ENCODE measurements at places on chromosomes 12 and 14. TPM values are rescaled to one million over a fixed set of nuclear protein-coding genes. Genes with fewer than 3 reads are reported as not detected.

The CLEC4E gene
- total RNA-seq, result not detected

The TTC6 gene
- total RNA-seq, result 4.4 TPM

The FBXL14 gene
- 15.2 TPM for total RNA-seq

DNA sequence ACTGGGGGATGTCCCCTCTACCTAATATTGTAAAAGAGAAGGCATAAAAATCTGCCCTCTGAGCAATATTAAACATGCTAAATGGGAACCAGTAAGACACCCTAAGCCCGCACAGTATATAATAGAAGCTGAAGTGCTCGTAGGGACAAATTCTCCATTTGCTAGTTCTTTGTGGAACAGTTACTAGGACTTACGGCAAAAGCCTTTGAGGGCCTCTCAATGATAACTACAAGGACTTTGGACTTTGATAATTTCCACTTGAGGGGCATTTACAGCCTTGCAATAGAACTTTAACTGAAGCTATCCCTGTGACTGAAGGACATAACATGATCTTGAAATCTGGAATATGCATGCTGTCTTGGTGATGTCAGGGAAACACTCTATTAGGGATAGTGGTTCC is 111.5 kb upstream of the IFNG-AS1 start:
- no peaks in the 10 kb centered on the region for H3K4me1 ChIP-seq
- H3K27ac ChIP-seq, result no peak overlapping the region
- H3K36me3 ChIP-seq, result no peaks in the 10 kb centered on the region
- H3K4me3 ChIP-seq, result no peak overlapping the region
- H3K27me3 ChIP-seq, result no peaks in the 10 kb centered on the region
- DNase-seq, result no peak

The TEAD4 gene
- 18.7 TPM for total RNA-seq

- H3K36me3 ChIP-seq, result no peaks in the 10 kb centered on the region
- no peak overlapping the region for H3K27ac ChIP-seq
- no peak for DNase-seq
Observed at GRCh38 chr12:95959107-95959506, 16.0 kb downstream of the AMDHD1 start.

GRCh38 chr12:128387811-128388422 is 120.9 kb downstream of the TMEM132C start:
- H3K4me1 ChIP-seq, result peaks cover 11% of the 10 kb centered on the region
- no peak overlapping the region for H3K4me3 ChIP-seq
- no peak for DNase-seq
- peak overlapping the region; percentile 15 for H3K27ac ChIP-seq
- no peaks in the 10 kb centered on the region for H3K27me3 ChIP-seq

GRCh38 chr14:70183991-70184390 is 4.8 kb downstream of the SLC8A3 start:
- peaks cover 21% of the 10 kb centered on the region for H3K4me1 ChIP-seq
- no peak overlapping the region for H3K27ac ChIP-seq
- no peak overlapping the region for H3K4me3 ChIP-seq
- no peaks in the 10 kb centered on the region for H3K36me3 ChIP-seq

The CIROP gene
- total RNA-seq, result not detected

DNA sequence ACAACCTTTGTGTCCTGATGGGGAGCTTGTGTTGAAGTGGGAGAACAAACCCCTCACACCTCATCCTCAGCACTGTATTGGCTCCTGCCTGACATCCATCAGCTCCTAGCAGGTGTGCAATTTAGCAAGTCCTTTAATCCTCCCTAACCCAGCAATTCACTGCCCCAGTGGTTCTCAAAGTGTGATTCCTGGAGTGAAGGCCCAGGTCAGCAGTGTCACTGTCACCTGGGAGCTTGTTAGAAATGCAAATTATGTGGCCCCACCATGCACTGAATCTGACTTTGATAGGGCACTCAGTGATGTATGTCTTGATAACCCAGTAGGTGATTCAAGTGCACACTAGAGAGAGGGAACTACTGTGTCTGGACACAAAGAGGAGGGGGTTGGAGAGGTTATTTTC is 133.6 kb downstream of the FGD4 start:
- H3K4me3 ChIP-seq, result no peak overlapping the region
- H3K36me3 ChIP-seq, result no peaks in the 10 kb centered on the region
- H3K27ac ChIP-seq, result peak overlapping the region; percentile 82
- H3K4me1 ChIP-seq, result peaks cover 8% of the 10 kb centered on the region

The FAM186B gene
- not detected for total RNA-seq

DNA sequence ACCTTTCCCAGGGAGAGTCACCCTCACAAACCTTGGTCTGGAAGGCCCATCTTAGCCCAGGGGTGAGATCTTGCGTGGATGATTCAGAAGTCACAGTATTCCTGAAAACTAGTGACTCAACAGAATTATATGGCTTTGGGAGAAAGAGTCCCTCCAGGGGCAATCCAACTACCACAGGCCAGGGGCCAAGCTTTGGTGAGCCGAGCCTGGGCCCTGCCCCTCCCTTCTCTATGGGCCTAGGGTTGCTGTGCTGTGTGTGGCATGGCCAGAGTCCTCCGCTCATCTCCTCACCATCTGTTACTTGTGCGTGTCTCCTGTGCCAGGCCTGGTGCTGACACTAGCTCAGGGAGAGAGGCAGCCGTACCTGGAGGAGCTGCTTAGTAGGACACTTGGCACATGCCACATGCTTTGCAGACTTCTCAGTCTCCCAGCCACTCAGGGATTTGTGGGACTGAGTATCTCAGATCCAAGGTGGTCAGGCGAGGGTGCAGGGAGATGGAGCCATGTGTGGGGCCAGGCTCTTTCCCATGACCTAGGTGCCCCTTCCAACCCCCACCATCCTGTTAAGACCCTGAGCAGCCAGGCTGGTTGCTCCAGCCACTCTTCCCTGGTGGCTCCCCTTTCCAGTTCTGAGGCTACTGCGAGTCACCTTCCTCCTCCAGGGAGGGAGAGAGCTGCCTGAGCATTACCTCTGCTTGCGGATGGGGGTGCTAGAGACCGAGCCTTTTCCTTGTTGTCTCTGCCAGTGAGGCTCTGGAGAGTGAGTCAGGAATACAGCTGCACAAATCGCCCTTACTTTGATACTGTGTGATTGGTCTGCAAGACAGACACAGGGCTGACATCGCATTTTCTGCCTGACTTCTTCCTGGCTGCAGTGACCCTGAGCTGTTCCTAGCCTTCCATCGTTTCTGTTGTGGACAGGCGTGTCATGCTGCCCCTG is 94.1 kb downstream of the SLC25A47 start:
- H3K4me1 ChIP-seq, result peaks cover 11% of the 10 kb centered on the region
- H3K27me3 ChIP-seq, result no peaks in the 10 kb centered on the region
- no peak overlapping the region for H3K4me3 ChIP-seq
- no peak overlapping the region for H3K27ac ChIP-seq
- H3K36me3 ChIP-seq, result no peaks in the 10 kb centered on the region
- DNase-seq, result no peak

The TAS2R46 gene
- total RNA-seq, result 2.0 TPM

GRCh38 chr12:6311822-6312528 is 1.5 kb downstream of the PLEKHG6 start:
- DNase-seq, result no peak
- peak overlapping the region; percentile 78 for H3K27ac ChIP-seq
- no peak overlapping the region for H3K4me3 ChIP-seq

DNA sequence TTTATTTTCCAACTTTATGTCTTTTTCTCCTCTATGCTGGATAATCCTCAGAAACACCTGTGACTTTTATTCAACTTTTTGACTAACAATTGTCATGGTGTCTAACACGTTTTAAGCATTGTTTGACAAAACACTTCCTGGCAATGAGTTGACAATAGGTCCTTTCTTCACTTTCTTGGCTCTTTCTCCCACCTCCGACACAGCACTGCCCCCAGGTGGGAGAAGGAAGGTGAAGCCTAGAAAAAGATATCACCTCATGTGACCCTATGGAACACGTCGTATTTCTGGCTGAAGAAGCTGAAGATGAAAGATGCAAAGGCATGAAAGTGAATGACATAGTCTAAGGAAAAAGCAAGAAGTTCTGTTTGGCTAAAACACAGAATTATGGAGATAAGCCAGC is 430.0 kb downstream of the ETNK1 start:
- H3K4me3 ChIP-seq, result no peak overlapping the region
- H3K27me3 ChIP-seq, result no peaks in the 10 kb centered on the region
- DNase-seq, result no peak
- no peak overlapping the region for H3K27ac ChIP-seq
- H3K4me1 ChIP-seq, result peaks cover 2% of the 10 kb centered on the region

DNA sequence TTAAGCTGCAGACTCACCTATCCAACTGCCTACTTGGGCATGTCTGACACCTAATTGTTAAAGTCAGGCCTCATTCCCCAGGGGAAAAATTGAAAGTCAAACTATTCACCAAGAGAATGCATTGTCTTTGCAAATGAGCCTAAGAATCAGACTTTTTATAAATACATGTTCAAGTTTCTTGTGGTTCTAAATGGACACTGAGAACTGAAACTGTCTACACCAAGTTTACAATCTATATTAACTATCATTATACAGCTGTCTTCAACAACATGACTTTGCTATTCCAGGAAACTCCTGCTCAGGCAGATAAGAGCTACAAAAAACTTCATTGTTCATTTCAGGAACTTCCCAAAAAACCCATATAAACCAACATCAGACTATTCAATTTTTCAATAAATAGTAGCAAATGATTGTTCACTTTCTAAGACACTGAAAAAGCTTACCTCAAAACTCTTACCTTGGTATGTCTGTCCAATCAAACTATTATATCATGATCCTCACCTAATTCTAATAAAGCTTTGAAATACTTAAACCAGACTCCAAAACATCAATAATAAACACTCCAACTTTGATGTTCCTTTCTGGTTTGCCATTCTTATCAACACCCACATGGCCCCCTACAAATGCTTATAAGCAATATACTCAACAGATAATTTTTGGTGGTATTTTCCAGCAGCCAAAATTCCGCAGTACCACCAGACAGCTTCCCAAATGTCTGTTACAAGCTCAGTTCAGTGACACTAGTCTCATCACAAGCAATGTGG is 24.2 kb downstream of the CDK17 start:
- DNase-seq, result no peak
- H3K4me3 ChIP-seq, result no peak overlapping the region
- peaks cover 65% of the 10 kb centered on the region for H3K4me1 ChIP-seq
- no peak overlapping the region for H3K27ac ChIP-seq
- no peaks in the 10 kb centered on the region for H3K36me3 ChIP-seq

The NTS gene
- 2.5 TPM for total RNA-seq

The AICDA gene
- not detected for total RNA-seq

- H3K27ac ChIP-seq, result no peak overlapping the region
- DNase-seq, result no peak
- no peaks in the 10 kb centered on the region for H3K36me3 ChIP-seq
- no peak overlapping the region for H3K4me3 ChIP-seq
Observed at GRCh38 chr14:54877703-54878021, 25.0 kb downstream of the GCH1 start.

The RPGRIP1 gene
- not detected for total RNA-seq

The ZNF10 gene
- total RNA-seq, result 10.8 TPM

DNA sequence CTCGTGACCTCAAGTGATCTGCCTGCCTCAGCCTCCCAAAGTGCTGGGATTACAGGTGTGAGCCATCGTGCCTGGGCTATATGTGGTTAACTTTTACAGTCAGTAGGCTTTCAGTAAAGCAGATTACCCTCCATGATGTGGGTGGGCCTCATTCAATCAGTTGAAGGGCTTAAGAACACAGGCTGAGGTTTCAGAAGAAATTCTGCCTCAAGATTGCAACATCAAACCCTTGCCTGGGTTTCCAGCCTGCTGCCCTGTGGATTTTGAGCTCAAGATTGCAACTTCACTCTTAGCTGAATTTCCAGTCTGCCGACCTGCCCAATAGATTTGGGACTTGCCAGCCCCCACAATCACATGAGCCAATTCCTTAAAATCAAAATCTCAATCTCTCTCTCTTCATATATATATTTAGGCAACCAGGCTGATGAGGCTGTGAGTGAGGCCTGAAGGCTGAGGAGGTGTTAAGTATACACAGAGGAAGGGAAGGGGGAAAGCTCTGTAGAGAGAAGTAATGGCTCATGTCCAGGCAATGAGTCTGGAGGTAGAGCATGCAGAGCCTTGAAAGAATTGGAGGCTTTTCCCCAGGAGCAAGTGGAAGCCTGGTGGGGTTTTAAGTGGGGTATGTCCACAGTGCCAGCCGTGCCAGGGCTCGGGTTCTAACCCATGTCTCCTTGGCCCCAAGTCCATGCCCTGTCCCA is 33.3 kb upstream of the ACTN1 start:
- DNase-seq, result no peak
- H3K4me3 ChIP-seq, result no peak overlapping the region
- no peak overlapping the region for H3K27ac ChIP-seq
- H3K27me3 ChIP-seq, result no peaks in the 10 kb centered on the region
- no peaks in the 10 kb centered on the region for H3K4me1 ChIP-seq

The CEBPE gene
- not detected for total RNA-seq

The TMEM253 gene
- total RNA-seq, result not detected

The FOXG1 gene
- not detected for total RNA-seq

GRCh38 chr12:74915718-74916117 is 293.9 kb downstream of the KCNC2 start:
- DNase-seq, result no peak
- no peak overlapping the region for H3K27ac ChIP-seq
- no peaks in the 10 kb centered on the region for H3K27me3 ChIP-seq
- H3K36me3 ChIP-seq, result no peaks in the 10 kb centered on the region
- no peak overlapping the region for H3K4me3 ChIP-seq

DNA sequence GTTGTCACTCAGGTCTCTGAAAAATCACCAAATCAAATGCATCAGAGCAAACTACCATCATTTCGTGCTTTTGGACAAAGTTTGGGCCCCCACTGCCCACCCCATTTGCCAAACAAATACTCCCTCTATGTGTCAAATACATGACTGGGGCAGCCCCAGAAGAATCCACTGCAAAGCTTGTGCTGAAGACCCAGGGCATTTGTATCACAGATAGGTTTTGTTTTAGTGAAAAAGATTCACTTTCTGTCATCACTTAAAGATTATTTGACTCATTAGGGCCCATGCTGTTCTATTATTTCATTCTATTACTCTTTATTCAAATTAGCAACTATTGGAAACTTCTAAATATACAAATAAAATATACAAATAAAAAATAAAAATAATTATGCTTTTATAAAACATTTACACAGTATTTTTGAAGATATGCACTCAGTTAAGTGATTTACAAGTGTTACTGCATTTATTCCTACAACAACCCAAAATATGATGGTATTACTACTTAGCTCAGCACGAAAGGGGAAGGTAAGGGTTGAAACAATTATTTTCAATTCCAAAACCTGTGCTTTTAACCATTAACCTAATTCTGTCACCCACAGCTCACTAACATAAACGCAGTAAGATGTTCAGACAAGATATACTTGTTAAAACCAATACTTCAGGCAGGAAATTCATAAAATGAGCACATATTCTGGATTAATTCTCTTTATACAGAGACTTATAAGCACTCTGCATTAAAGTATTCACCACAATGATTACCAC is 36.5 kb downstream of the LRIG3 start:
- peaks cover 2% of the 10 kb centered on the region for H3K36me3 ChIP-seq
- no peak overlapping the region for H3K27ac ChIP-seq
- no peak overlapping the region for H3K4me3 ChIP-seq
- no peaks in the 10 kb centered on the region for H3K27me3 ChIP-seq
- H3K4me1 ChIP-seq, result peaks cover 11% of the 10 kb centered on the region

The PLA2G1B gene
- not detected for total RNA-seq

The GNG2 gene
- total RNA-seq, result 12.8 TPM

The PSEN1 gene
- total RNA-seq, result 47.1 TPM

The RFX4 gene
- not detected for total RNA-seq

The LRP1-AS gene
- total RNA-seq, result not detected
